ENCODE measurements at places on chromosomes 3 and 15. TPM values are rescaled to one million over a fixed set of nuclear protein-coding genes. Genes with fewer than 3 reads are reported as not detected.

DNA sequence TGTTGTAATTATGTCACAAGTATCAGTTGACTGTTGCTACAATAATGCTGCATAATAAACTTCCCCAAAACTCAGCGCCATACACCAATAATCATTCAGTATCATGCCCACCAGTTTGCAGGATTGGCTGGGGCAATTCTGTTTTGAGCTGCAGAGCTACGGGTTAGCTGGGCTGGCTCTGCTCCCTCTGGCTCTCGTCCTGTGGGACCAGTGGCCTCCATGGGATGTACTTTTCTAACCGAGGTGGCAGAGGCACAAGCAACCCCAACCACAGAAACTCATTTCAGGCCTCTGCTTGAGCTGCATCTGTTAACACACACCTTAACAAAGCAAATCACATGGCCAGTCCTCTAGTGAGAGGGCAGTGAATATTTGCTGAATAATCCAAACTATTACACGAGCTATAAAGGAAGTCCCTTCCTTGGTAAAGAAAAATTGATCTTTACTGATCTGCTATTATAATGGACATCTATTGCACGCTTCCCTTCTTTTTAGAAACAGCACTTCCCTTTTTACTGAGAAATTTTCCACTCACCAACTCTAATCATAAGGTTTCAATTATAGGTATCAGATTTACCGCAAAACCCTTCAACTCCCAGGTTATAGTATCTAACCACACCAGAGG, 10.9 kb upstream of the BCL2A1 start:
- DNase-seq, result no peak

- no peak for DNase-seq
These were observed 226.6 kb upstream of the ROBO1 start for GRCh38 chr3:79994397-79994796.

DNA sequence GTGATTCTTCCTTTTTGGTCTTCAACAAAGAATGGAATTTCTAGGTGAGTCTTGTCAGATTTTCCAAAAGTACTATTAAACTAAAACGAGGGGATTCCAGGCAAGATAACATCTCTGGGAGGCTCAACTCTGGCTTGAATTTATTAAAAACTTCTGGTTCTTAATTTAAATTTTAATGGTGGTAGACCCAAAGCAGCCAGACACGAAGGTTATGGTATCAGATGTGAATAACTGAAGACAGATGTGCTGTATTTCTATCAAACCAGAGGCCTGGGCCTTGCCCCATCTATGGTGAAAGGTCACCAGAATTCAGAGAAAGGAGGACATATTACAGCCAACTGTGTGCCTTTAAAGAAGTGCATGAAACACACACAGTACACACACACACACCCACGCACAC, 283.2 kb upstream of the ICE2 start:
- DNase-seq, result no peak

GRCh38 chr3:31213869-31214486, 318.7 kb upstream of the STT3B start:
- no peak for DNase-seq

DNA sequence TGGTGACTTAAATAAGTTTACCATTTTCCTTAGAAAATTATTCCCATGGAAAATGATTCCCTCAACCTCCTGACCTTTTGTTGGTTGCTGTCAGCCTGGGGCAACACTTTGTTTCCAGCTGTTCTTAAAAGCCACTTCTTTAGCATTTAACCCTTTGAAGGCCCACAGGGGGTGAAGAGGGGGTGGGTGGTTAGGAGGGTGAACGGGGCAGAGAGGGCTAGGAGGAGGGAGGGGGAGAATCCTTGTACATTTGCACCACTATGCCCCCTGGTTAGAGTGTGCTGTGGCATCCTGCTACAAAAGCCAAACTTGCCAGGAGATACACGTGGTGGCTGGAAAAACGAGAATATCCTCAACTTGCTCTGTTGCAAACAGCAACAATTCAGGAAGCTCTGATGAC, 273.2 kb upstream of the RGMA start:
- no peak for DNase-seq

GRCh38 chr3:72903004-72903403, 15.2 kb downstream of the GXYLT2 start:
- DNase-seq, result no peak

The TNNC1 gene
- total RNA-seq, result 5.8 TPM

The POLQ gene
- total RNA-seq, result 15.3 TPM

DNA sequence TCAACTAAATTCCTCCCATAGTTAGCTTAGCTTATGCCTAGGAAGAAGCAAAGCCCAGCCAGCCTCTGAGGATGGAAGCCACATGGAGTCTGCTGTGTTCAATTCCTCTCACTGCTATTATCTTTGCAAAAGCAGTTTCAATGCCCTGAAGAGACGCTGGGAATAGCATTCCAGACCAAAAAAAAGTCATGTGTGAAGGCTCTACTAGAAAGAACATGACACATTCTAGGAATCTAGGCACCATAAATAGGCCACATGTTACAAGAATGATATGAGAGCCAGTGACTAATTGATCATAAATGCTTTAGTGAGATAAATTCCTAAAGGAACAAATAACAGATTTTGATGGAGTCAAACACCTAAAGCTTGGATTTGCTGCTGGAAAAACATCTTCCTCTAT, 800.8 kb downstream of the TUSC7 start:
- DNase-seq, result no peak

The PRR23B gene
- not detected for total RNA-seq

GRCh38 chr3:151306168-151306810, 10.3 kb downstream of the GPR87 start:
- DNase-seq, result no peak

- DNase-seq, result peak; percentile 10
These were observed 352.6 kb downstream of the OCA2 start for GRCh38 chr15:27746401-27746955.

DNA sequence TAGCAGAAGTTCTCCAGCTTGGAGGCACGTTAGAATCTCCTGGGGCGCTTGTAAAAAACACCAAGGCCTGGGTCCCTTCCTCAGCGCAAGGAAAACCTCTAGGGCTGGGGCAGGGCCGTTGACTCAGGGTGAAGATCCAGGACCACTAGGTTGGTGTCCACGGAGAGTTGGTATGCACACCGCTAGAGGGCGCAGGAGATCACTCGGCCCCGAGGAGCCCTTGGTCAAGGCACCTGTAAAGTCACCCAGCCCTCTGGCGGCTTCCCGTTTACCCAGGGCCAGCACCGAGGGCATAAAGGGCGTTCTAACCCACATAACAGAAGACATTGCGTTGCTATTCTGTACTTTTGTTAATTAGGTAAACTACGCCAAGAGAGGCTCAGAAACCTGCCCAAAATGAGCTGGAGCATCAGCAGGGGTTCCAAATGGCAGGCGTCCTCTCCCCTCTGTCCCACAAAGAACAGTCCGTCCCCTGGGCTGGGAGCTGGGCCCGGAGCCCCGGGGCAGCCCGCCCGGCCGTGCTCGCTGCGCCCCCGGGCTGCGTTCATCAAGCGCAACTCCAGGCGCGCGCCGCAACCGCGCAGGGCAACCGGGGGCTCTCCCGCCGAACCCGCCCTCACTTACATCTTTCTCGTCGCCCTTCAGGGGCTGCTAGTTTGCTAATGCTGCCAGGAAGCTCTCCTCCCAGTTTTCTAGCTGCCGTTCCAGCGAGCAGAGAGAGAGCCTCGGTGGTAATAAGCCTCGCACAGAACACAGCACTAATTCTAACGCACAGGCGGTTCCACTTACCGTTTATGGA, 332.1 kb downstream of the ARRDC4 start:
- DNase-seq, result peak; percentile 54

- no peak for DNase-seq
These were observed 60.2 kb downstream of the GRM7 start for GRCh38 chr3:6921066-6921465.

DNA sequence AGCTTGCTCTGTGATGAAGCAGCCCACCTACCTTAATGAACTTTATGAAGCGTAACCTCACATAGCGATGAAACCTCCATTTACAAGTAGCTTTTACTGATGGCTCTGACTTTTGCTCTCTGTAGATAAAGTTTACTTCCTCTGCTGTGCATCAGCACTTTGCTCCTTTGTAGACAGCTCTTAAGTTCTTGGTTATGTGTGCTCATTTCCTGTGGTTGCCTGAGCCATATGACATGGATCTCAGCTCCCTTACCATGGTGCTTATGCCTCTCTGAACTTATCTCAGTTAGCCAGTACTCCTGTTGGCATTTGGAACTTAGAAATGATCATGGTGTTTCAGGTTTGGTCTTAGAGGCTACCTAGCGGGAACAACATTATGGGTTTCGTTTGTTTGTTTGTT, 7.8 kb downstream of the MFSD1 start:
- no peak for DNase-seq

The ANKUB1 gene
- total RNA-seq, result not detected

DNA sequence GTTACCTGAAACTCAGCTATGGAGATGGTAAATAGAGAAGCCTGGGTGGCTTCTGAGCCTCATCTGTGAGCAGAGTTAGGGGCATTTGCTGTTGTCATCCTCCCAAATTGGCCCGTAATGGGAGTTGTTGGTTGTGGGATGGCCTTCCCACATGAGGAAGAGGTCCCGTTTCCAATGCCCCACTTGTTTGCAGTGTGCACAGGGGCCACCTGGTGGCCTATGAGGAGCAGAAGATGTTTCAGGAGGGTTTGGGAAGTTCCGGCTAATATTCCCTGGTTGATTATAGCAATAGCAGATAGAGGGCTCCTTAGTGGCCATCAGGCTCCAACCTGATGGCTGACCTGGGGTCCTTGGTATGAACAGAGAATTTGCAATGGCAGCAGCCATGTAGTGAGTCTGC, 1546.5 kb downstream of the OTOL1 start:
- DNase-seq, result no peak

DNA sequence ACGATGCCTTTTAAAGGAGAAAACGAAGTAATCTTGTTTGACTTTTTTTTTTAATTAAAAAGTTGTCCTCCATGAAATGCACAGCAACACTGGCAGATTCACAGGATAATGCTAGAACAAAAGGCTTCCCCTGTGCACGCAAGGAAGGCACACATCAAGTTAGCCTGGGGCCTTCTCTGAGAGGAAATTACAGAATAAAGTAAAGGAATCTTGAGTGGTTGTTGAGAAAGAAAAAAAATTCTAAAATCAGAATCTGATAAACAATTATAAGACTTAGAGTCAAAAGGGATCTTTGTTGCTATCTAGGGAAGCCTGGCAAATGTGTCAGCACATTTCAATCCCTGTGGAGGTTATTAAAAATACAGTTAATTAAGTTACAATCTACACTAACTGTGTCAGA, 946.0 kb downstream of the IGSF11 start:
- no peak for DNase-seq

The CHRNA7 gene
- 7.5 TPM for total RNA-seq

DNA sequence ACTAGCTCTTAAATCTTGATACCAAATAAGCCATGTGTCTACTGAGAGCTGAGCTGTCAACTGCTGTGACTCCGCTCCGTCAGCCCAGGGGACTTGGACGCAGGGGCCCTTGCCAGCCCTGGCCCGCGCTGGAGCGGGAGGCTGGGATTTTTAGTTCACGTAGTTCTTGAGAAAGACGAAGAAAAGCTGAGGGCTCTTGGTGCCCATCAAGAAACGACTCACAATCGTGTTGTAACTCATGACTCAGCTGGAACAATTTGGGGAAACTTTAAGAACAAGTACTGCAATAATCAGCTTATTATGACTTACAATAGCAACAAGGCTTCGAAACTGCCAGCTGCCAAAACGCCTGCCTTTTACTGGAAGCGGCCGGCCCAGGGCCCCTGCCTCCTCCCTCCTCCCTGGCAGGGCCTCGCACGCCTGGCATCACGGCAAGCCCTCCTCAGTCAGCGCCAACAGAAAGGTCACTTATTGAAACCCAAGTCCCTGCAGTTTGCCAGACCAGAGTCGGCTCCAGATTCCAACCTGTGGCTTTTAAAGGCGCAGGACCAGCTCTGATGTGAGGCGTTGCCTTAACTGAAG, 60.3 kb downstream of the RGMA start:
- DNase-seq, result no peak

The PLA2G4E gene
- not detected for total RNA-seq

The TUSC7 gene
- not detected for total RNA-seq

DNA sequence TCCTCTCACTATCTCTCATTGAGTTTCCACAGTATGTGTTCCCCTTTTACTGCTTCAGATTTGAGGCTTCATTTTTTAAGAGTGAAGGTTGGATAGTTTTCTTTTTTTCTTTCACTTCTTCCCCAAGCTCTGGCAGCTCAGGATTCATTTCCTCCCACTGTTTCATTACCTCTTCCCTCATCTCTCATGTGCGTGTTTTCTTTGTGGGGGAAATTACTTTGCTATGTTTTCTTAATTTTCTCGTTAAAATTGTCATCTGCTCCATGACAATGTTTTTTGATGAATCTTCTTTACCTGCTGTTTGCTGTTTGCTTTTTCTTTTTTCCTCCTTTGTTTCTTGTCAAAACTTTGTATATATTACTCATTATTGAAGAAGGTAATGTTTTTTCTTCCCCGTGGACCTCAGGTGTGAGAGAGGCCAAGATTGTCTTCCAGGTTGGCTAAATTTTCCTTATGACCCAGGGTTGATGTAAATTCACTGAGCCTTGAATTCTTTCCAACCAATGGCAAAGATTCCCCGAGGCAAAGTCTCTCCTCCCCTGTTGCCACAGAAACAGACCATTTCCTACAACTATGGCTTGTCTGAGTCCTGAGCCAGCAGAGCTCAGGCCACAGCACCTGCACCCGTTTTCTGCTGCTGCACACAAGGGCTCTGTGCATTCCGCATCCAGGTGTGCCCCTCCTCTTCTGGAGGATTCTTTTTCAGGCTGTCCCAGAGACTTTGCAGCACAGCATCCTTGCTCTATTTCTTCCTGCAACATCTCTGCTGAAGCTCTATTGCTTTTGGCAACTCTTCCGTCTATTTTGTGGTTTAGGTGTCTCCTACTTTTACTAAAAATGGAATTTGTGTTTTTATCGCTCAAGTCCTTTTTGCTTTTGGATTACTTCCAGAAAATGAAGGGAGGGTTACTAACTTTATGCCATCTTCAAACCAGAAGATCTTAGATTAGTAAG, 66.1 kb downstream of the NOX5 start:
- no peak for DNase-seq

The TXNRD3 gene
- total RNA-seq, result 3.4 TPM
